ENCODE measurements at places on chromosomes 11 and 22. TPM values are rescaled to one million over a fixed set of nuclear protein-coding genes. Genes with fewer than 3 reads are reported as not detected.

The CAVIN3 gene
- 31.8 TPM for total RNA-seq

The SHANK2 gene
- 0.40 TPM for total RNA-seq

The BIK gene
- not detected for total RNA-seq

The KLHL35 gene
- 1.8 TPM for total RNA-seq

The PLEKHB1 gene
- 6.1 TPM for total RNA-seq

The TM7SF2 gene
- 12.7 TPM for total RNA-seq

The PTPRJ gene
- 9.0 TPM for total RNA-seq

The ARHGAP20 gene
- total RNA-seq = 1.5 TPM

The SESN3 gene
- 6.0 TPM for total RNA-seq

The BEST1 gene
- total RNA-seq = not detected

The ROBO3 gene
- total RNA-seq = 3.7 TPM

The ENTHD1 gene
- not detected for total RNA-seq

The ADM2 gene
- 0.53 TPM for total RNA-seq

The DPP3 gene
- total RNA-seq = 28.5 TPM

The PDHX gene
- 88.8 TPM for total RNA-seq

The CDHR5 gene
- 0.95 TPM for total RNA-seq

The GAB2 gene
- 39.3 TPM for total RNA-seq

The OR5AP2 gene
- total RNA-seq = not detected

The DDT gene
- 98.1 TPM for total RNA-seq

The PRRG4 gene
- 0.53 TPM for total RNA-seq

The SEPTIN3 gene
- total RNA-seq = not detected

The C11orf42 gene
- total RNA-seq = not detected

The TESMIN gene
- total RNA-seq = not detected

The MUC6 gene
- total RNA-seq = not detected

The FGF19 gene
- not detected for total RNA-seq

The ANKK1 gene
- total RNA-seq = 0.46 TPM

The CREB3L1 gene
- total RNA-seq = 0.46 TPM
